ENCODE measurements at places on chromosomes 1 and 21.

- peak; percentile 64 for DNase-seq
Measured at GRCh38 chr1:227317011-227317451, 1.3 kb downstream of the CDC42BPA start.

DNA sequence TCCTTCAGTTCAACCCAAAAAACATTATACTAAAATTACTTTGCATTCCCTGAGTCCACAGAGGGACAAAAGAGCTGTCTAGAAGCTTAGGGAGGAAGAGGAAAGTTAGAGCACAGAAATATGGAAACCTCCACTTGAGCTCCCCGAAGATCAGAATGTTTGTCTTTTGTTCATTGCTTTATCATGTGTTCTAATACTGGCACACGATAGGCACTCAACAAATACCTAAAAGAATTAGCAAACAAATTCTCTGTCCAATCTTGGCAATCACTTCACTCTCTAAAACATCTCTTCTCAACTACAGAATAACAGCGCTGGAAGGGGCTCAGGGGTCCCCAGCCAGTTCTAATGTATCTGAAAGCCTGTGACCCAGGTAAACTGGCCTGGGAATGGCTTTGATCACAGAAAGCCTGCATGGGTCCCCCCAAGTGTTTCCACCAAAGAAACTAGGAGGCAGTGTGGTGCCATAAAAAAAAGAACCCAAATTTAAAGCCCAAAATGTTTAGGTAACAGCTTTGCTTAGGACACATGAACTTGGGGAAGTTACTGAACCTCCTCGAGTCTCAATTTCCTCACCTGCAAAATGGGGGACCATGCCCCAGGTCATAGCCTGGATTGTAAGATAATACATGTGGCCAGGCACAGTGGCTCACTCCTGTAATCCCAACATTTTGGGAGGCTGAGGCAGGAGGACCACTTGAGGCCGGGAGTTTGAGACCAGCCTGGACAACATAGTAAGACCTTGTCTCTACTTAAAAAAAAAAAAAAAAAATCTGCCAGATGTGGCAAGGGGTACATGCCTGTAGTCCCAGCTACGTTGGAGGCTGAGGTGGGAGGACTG lies 45.8 kb downstream of the SSBP3 start:
- no peak for DNase-seq

GRCh38 chr1:38213646-38214434 lies 167.2 kb upstream of the POU3F1 start:
- DNase-seq, result no peak

GRCh38 chr1:94675373-94675772 lies 133.8 kb upstream of the F3 start:
- no peak for DNase-seq

GRCh38 chr21:45336870-45337269 lies 49.2 kb upstream of the POFUT2 start:
- no peak for DNase-seq

Measured in HT-29 (cell line).